ENCODE measurements at places on chromosomes 2 and 18.

DNA sequence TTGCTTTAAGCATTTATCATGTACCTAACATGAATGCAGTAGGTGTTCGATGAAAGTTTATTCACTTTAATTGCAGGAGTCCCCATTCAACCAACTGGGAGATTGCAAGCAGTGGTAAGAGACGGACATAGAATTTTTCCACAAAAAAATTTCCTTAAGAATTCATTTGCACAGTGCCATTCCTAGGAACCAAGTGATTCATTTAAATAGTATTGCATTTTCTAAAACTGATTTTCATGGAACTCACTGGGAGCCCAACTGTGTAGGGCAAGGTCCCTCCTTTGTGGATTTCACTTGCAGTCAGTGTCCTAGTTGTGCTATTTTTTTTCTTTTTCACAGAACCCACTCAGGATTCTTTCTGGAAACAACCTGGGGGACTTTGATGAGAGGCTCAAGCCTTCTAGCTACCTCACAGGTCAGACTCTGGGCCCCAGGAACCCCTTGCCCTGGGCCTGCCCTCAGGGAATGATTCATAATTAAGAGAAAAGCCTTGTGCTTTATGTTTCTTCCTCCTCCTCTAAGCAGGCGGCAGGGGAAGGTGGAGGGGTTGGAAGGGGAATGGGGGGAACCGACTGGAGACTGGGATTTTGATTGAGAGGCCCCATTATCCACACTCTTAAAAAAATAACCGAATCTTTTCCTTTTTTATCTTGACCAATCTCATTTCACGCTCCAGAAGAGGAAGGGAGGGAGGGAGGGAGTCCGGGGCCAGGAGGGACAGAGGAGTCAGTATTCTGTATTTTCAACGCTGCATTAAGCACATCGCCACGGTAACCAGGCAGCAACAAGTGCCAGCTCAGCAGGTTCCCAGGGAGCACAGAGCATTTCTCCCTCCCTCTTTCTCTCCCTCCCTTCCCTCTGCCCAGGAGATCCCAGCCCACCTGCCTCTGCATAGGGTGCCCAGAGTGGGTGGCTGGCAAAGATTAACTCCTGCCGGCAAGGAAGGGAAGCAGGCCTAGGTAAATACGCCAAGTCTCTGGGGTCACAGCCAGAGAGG lies 51.8 kb downstream of the PSD4 start:
- no peak for DNase-seq

DNA sequence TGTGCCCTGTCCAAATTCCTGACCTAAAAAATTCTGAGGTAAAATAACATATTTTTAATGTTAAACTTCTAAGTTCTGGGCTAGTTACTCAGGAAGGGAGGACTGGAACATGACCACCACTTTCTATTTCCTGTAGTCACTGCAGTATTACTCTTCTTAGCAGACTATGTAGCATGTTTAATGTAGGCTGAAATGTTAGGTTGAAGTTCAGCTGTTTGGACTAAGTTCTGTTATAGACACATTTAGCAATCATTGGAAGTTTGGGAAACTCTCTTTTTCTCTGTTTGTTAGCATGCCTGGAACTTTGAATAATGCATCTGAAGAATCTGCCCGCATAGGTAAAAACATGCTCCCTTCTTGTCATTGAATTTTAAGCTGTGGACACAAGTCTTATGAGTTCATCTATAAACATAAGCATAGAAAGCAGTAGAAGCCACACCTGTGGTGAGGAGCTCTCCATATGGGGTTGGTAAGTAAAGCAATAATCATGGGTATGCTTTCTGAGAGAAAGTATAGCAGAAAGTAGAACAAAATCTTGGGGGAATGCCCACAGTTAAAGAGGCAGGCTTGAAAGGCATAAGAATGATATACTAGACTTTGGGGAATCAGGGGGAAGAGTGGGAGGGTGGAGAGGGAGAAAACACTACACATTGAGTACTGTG lies 52.6 kb downstream of the IL1R2 start:
- no peak for DNase-seq

DNA sequence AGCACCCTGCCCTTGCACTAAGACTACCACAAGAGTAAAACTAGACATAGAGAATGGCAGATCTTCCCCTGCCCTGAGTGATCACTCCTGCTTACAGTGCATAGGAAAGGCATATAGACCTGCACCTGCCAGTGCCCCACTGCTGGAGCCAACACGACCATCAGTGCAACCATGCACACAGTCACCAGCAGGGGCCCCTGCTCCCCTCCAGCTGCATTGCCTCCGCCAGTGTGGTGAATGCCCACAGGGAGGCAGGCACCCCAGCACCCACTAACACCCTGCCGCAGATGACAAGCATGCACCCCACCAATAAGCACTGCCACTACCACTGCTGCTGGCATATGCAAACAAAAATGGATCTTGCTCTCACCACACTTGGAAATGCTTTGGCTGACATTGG lies 478.8 kb downstream of the ADCYAP1 start:
- DNase-seq = no peak

DNA sequence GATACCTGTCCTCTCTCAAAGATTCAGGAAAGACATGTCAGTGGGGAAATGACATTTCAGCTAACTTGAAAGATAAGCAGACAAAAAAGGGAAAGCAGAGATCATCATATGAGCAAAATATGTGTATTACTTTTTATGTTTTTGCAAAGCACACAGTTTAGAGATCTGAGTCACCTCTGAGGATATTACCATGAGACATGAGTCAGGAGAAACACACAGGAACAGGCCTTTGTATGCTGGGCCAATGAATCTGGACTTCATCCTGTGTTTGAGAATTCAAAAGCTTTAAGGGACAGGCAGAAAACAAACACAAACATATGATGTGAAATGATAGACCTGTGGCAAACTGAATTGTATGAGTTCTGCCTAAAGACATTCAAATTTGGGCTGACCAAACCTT lies 306.0 kb upstream of the EPC2 start:
- DNase-seq = peak; percentile 14

DNA sequence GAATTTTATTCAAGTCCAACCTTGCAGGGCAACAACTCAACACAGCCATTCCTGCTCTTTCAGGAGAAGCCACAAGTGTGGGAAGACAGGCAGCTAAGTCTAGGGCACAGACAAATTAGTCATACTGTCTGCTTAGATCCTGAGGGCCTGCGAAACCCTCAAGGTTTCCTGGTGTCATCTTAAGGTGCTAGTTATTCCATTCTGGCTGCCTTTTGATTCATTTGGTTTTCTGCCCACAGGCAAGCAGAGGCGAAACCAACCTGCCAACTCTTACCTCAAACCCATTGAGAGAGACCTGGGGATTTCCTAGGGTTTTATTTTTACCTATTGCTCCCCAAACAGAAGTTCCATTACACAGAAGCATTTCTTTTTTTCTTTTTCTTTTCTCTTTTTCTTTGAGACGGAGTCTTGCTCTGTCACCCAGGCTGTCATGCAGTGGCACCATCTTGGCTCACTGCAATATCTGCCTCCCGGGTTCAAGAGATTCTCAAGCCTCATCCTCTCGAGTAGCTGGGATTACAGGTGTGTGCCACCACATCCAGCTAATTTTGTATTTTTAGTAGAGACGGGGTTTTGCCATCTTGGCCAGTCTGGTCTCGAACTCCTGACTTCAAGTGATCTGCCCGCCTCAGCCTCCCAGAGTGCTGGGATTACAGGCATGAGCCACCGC lies 23.7 kb upstream of the SCYGR1 start:
- DNase-seq = no peak
